ENCODE measurements at places on chromosomes 5 and 9. TPM values are rescaled to one million over a fixed set of nuclear protein-coding genes. Genes with fewer than 3 reads are reported as not detected.
A peak's percentile ranks its signal among the peaks of the same experiment; 100 is the strongest.

DNA sequence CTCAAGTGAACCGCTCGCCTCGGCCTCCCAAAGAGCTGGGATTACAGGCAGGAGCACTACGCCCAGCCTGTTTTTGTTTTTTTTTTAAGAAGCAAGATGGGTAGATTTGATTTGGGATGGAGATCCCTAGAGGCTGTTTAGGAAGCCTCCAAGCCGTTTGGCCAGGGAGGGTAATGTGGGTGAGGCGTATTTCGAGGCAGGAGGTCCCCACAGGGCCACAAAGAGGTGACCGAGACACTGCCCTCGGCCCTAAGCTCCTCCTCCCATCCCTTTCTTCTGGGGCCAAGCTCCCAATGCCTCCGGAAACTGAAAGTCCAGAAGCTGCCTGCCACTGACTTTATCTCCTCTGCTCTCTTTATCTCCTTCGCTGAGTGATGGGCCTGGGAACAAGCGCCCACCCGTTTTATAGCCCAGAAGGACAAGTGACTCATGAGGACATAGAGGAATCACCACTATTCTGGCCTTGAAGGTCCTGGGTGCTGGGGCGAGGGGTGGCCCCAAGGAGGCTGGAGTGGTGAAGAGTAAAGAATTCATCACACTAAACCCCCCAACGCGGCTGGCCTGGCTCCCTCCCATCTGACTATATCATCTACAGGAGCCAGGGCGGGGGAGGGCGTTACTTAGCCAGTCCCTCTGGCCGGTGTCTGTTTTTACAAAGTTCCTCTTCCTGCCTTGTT is 2.0 kb upstream of the RALGDS start:
- DNase-seq: no peak

- no peak for DNase-seq
These were observed 302.9 kb downstream of the NSG2 start for GRCh38 chr5:174348311-174348981.

DNA sequence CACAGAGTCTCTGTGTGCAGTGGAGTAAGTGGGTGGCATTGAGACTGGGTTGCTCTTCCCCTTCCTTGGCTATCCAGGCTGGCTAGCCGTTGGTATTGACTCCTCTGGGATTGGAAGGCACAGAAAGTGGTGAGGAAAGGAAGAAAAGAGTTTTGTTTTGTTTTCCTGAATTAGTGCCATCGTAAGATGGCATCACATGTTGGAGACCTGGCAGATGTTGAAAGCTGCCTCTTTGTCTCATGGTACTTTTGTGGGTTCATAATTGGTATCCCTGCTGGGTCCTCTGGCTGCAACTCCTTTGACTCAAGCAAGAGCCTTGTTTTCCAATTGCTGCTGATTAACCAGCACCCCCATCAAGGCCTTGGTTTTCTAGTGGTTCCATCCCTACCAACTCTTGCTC is 293.8 kb downstream of the PDE4D start:
- no peak for DNase-seq

DNA sequence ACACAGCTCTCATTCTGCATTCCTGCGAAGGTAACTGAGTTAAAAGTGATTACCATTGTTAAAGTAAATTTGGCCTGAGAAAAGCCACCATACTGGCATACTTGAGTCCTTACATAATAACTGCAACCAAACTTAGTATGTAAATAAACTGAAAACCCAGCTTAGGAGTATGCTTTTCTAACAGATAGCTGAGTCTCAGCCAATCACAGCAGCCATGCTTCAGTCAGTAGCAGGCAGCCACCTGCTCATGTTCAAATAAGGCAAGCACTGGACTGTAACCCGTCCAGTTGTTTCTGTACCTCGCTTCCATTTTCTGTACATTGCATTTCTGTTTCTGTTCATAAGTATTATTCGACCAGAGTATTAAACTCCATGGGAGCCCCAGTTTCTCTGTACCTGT is 58.6 kb downstream of the GCNT4 start:
- DNase-seq: no peak

GRCh38 chr5:34886392-34887119 is 28.7 kb downstream of the RAD1 start:
- peak; percentile 17 for DNase-seq

DNA sequence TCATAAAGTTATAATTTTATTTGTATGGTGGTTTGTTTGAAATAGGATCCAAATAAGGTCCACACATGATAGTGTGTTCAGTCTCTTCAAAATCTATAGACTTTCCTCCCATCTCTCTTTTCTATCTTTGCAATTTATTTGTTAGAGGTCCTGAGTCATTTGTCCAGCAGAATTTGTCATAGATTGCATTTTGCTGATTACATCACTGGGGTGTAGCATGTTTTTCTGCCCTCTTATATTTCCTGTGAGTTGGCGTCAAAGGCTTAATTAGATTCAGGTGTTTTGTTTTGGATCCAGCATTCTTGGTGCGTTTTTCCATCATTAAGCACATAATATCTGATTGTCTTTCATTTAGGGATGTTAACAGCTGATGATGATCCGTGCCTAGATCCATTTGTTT is 15.0 kb downstream of the CYFIP2 start:
- no peak for DNase-seq

GRCh38 chr5:39495227-39495626 is 70.4 kb upstream of the DAB2 start:
- DNase-seq: no peak

GRCh38 chr5:78496373-78496772 is 136.0 kb downstream of the SCAMP1 start:
- no peak for DNase-seq

DNA sequence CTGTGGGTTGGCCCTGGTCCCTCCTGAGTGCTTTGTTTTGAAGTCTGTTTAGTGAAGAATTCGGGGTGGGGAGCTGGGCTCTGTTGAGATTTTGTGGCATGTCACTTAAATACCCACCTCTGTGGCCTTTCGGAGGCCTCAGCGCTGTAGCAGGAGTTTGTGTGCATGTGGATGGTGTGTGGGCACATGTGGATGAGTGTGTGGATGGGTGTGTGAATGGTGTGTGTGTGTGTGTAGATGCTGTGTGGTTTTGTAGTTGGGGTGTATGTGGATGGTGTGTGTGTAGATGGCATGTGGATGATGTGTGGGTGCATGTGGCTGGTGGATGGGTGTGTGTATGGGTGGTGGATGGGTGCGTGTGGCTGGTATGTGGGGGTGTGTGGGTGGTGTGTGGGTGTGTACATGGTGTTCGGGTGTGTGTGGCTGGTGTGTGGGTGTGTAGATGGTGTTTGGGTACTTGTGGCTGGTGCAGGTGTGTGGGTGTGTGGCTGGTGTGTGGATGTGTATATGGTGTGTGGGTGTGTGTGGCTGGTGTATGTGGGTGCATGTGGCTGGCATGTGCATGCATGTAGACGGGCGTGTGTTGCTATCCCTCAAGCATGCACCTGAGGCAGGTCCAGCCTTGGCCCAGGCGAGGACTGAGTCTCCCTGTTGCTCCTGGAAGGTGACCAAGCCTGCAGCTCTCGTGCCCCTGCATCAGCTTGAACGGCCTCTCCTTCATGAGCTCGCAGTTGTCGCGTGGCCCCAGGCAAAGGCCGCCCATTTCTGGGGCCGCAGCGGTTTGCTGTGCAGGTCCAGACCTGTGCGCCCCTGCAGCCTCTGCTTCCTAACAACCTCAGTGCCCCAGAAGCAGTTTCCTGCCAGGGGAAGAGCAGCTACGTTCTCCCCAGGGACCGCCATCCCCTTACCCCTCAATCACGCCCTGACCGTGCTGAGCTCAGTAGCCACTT is 54.0 kb upstream of the FCN2 start:
- DNase-seq: no peak

DNA sequence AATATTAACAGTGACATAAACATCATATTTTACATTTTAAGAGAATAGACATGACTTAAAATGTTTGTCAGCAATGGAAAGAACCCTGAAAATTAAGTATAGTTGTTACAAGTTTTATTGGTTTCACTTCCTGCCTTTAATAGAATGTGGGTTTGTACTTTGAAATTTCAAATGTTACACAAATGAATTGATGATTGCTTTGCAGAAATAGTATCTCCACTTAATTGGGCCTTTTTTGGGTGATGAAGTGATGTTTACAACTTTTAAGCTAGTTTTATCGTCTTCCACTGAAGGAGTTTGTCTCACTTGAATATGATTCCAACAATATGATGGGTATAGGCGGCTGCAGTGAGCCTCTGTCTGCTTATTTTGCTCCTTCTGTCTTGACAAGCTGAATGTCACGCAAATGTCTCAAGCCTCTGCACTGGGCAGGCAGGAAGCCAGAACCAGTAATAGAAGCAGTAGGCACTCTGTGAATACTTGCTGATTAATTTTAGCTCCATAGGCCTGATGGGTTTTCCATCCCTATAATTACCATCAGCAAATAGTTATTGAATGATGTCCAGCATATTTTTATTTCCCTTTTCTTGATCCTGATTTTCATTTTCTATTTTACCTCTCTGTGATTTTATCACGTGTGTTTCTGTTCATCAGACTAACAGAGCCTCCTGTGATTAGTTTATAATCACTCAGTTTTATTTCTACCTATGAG is 10.6 kb upstream of the NR3C1 start:
- DNase-seq: no peak

DNA sequence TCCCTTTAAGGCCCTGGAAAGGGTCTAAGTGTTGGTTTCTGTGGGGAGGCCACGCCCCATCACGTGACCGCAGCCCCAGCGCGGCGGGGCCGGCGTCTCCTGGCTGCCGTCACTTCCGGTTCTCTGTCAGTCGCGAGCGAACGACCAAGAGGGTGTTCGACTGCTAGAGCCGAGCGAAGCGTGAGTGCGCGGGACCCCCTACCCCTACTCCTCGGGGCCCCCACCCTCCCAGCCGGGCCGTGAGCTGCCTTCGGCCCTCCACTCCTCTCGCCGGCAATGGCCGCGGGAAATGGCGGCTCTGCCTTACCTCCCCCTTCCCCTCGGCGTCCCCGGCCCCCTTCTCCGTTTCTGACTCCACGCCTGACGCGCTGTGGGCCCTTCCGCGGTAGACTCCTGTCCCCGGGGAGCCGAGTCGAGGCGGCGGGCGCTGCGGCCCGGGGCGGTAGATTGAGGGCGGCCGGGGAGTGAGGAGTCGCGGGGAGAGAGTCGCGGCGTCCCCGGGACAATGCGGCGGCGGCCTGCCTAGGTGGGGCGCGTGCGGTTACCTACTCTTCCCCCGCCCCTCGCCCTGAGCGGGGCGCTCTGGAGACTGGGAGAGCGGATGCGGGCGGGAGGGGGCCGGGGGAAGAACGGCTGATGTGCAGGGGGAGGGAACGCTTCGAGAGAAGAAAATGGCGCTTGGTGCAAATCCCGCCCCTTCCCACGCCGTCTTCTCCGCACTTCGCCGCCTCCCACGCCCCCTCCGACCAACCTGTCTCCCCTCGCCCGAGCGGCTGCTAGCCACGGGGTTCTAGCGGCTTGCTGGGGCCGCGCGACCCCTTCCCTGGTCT is at the start of gene SUB1:
TSS of gene SUB1 (plus strand) at position 112 of the 830 bp plus-strand sequence. CDS start 2,956 bp downstream, outside the sequence.
- DNase-seq: peak; percentile 80

GRCh38 chr9:129459547-129460322 is 161.2 kb downstream of the C9orf50 start:
- DNase-seq: no peak

GRCh38 chr9:109846776-109847175 is 66.8 kb downstream of the PALM2AKAP2 start:
- no peak for DNase-seq

The PRRX2 gene
- 3.0 TPM for total RNA-seq

The ACOT12 gene
- total RNA-seq: not detected

The LPAR1 gene
- 28.2 TPM for total RNA-seq

The TAF1L gene
- total RNA-seq: not detected

The TSSK1B gene
- not detected for total RNA-seq
